Mesendoderm (in vitro differentiated cells): ENCODE measurements at places on chromosomes 7 and 10.
A peak's percentile ranks its signal among the peaks of the same experiment; 100 is the strongest.

DNA sequence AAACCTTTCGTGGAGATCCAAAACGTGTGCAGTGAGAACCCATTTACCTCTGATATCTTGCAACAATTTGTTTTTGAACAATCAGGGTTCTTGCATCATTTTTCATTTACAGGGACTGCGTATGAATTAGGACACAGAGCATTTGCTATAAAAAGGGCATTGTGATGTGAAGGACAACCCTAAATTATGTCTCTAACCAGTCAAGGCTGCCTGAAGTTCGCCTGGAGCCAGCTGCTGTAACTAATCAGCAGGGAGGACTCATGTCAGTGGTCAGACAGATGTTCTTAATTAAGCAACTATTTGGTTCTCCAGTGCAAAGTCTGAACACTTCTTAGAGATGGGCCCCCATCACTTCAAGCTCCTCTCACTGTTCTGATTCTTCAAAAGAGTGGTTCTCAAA, 674.8 kb downstream of the KCNMA1 start:
- no peak for DNase-seq

GRCh38 chr10:29713450-29713849, 78.7 kb upstream of the SVIL start:
- no peak for DNase-seq

- no peak for DNase-seq
Measured at GRCh38 chr10:21184216-21184615, 287.1 kb upstream of the NEBL start.

DNA sequence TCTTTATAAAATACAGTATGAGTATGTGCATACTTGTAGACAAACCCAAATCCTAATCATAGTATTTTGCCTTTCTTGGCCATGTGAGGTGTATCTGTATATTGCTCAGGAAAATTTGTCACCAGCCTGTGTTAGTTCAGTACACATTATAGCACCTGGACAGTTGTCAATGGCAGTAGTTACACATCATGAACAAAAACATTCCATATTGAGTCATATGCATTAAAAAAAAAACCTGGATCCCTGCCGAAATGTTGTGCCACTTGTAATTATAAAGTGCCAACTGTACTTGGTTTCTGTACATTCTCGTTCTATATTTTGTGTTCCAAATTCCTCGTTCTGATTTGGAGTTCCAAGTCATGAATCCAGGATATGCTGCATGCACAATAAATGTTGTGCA, 410.4 kb downstream of the INHBA start:
- DNase-seq = no peak

DNA sequence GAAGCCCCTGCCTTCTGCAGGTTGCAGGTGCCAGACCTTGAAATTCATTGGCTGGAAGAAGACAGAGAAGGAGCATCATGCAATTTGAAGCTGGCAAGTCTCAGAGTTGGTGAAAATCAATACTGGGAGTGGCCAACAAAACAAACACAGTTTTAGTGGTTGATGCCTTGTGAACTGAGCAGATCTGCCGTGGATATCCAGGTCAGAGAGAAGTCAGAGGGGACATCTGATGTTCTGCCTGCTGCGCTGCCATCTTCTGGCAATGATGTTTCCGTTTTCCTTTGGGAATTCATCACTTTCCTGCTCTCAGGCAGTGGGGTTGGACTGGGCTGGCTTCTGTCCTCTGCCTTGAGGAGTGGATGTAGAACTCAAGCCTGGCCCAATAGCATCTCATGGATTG, 132.0 kb downstream of the RPS24 start:
- peak; percentile 69 for DNase-seq

DNA sequence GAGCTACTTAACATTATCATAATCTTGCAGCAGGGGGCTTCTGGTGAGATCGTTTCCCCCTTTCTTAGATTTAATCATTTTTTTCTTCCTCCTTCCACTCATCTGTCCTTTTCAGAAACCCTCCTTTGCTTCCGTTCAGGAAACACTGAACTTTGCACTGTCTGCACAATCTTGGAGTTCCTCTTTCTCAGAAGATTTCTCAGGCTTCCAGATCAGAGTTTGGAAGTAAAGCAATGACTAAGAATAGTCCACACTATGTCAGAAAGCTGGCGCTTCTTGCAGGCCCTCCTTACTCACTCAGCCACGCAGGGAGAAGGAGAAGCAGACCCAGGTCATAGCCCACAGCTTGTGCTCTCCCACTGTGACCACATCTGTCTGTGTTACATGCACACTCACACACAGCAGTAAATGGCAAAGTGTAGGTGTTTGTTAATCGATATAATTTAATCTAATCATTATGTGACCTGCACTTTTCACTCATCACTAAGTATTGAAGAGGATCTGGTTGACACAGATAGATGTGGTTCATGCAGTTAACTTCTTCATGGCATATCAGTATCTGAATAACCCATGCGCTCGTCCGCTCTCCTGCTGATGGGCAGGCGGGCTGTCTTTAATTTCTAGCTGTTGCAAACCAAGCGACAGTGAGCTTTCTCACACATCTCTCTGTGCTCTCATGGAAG, 30.2 kb downstream of the ALOX5 start:
- DNase-seq = peak; percentile 21

- no peak for DNase-seq
Measured at GRCh38 chr7:44229546-44230105, 28.8 kb downstream of the YKT6 start.

DNA sequence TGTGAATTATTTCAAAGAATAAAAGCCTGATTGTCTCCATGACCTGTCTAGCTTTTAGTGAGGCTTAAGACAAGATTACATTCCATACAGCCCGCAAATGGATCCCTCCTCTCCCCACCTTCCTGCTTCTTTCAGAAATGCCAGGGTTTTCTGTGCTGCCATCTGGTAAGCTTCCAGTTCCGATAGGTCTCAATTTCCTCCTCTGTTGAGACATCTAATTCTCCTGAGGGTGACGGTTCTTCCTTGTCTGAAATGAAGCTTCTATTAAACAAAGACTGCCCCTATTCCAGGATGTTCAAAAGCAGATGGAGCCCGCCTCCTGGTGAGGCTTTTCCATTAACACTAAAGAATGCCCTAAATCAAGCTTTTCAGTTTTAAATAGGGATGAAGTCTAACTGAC, 295.6 kb downstream of the PTPRN2 start:
- DNase-seq = no peak

DNA sequence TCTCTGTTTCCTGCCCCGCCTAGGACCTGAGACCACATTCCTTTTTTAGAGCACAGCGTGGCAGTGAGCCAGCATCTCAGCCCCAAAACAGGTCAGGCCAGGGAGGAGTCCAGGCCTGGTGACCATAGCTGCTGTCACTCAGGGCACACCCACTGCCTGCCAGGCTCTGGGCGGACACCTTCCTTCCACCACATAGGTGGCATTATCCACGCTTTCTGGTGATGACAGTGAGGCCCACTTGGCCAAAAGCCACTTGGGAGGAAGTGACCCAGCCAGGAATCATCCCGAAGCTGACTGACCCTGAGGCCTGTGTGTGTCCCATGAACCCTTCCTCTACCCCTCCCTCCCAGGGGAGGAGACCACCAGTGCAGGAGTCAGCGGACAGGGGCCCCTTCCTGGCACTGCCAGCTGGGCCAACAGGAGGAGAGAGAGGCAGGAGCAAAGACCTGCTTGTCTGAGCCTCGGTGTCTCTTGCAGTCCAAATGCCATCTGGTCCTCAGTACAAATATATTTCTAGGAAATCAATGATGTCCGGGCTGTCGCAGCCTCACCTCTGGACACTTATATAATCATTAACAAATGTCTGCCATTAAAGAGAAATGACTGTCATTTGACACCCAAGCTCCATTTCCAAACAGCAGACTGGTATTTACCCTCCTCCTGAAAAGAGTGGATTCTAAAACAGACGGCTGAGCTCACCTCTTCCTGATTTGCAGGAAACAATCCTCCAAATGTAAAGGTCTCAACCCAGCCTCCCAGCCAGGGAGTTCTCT, 63.0 kb downstream of the ABRAXAS2 start:
- DNase-seq = peak; percentile 48

DNA sequence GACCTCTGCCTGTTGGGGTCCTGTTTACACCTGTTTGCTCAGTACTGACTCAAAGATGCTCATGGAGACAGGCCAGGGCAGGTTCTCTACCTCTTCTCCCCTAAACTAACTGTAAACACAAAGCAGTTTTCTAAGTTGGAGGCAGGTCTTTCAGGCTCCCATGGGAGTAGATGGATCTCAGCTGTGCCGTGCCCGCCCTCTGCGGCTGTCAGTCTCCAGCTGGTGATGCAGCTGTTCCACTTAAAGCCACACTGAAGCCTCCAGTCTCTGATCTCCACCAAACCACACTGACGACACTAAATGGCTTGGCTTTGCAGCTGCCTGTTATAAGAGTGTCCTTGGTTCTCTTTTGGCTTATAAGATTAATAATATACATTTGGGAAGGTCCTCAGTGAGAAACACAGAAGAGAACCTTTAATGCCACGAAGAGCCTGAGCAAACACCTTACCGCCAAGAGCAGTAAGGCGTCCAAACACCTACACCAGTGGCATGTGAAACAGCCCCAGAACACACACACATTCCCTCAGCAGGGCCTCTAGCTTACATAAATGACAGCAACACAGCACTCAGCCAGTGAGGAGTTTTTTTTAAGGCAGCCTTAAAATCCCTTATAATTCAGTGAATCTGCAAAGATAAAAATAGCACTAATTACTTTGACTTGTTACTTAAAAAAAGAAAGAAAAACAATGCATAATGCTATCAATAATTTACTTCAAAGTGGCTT, 60.4 kb upstream of the KCNIP2 start:
- no peak for DNase-seq
